ENCODE measurements at places on chromosomes 13 and 19.

DNA sequence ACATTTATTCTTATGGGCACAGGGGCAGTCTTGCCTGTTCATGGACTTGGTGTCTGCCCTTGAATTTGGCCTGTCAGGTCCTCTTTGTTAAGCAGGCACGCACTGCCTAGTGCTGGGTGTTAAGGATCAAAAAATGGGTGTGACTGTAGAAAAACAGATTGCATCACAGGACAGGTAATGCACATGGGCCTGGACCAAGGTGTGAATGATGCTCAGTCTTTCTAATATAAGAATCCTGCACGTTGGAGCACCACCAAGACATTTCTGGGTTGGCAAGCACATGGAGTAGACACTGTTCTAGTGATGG, 33.7 kb downstream of the GATAD2A start:
- DNase-seq = no peak

- DNase-seq = no peak
Measured at GRCh38 chr19:16288544-16288943, 36.1 kb upstream of the KLF2 start.

GRCh38 chr19:907183-907853, 5.7 kb downstream of the R3HDM4 start:
- DNase-seq = no peak

- no peak for DNase-seq
Measured at GRCh38 chr13:41465898-41466320, 8.6 kb downstream of the RGCC start.

GRCh38 chr13:36674337-36675212, 755 bp downstream of the SERTM1 start:
- no peak for DNase-seq

GRCh38 chr13:29791997-29792780, 58.2 kb downstream of the UBL3 start:
- DNase-seq = no peak

GRCh38 chr13:39448834-39449233, 154.2 kb downstream of the LHFPL6 start:
- no peak for DNase-seq

DNA sequence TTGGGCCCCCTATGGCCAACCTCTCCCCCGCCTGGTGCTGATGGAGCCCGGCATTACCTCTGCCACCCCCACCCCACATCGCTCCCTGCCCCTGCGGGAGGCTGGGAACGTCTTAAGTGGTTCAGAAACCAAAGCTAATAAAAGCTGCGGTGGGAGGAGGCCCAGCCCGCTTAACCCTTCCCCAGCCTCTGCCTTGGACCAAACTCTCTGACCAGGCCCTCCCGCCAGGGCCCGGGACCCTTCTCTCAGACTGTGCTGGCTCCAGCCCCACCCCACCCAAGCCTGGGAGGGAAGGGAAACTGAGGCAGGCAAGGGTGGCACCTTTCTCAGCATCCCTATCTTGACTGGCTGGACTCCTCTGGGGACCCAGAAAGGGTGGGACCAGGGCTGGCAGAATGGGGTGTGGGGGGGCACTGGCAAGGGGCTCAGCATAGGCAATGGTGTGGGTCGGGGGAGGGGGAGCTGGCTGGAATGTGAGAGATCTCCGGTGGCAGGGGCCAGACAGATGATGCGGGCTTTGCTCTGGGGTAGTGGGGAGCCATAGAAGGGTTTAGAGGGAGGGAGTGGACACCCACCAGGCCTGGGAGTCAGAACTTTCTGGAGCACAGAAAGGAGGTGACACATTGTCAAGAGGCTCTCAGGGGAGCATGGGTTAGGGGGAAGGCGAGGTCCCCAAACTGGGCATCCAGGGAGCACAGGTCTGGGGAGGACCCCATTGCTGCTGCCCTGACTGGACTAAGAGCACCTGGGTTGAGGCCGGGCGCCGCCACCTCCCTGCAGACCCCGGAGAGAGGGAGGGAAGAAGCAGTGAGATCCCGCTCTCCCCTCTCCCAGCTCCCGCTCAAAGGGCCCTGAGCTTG, 21.9 kb downstream of the SMIM24 start:
- no peak for DNase-seq

DNA sequence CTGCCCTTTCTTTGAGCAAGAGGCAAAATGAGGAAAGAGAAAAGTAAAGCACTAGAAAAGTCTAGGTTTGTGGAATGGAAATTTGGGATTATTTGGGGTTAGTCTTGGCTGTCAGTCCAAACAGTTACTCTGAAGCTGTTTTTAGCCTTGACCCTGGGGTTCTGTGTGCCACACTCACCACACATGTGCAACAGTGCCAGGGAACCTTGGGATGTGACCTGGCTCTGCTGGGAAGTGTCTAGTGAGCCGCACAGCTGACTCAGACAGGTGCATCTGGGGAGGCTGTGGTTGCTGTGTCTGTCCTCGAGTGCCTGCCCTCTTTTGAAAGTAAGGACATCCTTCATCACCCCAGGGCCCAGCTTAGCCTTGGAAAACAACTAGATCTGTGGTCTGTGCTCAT, 15.8 kb downstream of the MICOS13 start:
- DNase-seq = no peak

Data from LNCaP clone FGC (cell line).